NCI-H446 (cell line): ENCODE measurements at places on chromosomes 3 and 15.
A peak's percentile ranks its signal among the peaks of the same experiment; 100 is the strongest.

DNA sequence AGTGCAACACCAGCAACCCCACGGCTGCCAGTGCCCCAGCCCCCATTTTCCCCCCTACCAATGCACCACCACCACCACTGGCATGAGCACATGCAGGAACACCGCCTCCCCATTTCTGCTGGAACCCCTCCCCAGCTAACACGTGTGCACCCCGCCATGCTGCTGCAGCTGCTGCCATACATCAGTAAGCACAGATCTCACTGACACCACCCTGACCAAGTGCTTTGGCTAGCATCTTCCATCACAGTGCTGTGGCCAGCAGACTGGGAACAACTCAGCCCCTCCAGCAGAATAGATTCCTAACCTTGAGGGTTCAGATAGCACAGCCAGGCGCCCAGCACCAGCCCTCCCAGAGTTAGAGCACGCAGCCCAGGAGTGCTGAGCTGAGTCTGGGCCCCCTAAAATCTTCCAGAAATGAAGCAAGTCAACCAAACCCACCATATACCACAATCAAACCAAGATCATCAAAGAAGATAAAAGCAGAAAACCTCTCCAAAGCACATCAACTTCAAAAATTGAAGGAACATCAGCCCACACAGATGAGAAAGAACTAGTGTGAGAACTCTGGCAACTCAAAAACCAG, 81.2 kb upstream of the CDV3 start:
- no peak for DNase-seq

GRCh38 chr15:100468285-100468684, 60.5 kb downstream of the CERS3 start:
- no peak for DNase-seq

GRCh38 chr3:23254282-23254681, 51.2 kb downstream of the UBE2E2 start:
- DNase-seq = no peak

DNA sequence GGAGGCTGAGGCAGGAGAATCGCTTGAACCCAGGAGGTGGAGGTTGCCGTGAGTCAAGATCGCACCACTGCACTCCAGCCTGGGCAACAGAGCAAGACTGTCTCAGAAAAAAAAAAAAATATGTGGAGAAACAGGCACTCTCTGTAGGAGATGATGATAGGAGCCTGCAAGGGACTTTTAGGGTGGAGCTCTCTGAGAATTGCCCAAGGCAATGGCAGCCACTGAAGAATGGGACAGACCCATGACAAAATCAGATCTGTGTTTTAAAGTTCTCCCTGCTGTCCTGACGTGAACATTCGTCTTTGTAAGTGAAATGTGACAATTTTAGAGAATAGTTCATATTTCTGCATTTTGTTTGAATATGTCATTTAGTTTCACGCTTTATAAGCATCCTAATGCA, 50.2 kb downstream of the SOX2 start:
- DNase-seq = no peak

DNA sequence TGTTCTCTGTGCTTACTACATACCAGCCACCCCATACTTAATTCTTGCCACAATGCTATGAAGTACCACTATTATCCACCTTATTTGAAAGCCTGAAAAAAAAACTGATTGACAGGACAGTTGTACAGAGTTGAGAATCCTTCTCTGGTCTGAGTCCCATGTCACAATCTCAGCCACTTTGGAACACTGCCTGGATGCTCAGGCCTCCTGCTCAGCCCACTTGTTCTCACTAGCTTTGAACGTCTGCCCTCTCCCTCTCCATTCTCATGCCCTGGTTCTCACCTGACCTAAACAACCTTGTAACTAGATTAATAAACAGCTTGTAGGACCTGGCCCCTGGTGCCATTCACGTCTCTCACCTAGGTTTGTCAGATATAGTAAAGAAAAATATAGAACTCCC, 53.9 kb downstream of the TRIM69 start:
- no peak for DNase-seq

DNA sequence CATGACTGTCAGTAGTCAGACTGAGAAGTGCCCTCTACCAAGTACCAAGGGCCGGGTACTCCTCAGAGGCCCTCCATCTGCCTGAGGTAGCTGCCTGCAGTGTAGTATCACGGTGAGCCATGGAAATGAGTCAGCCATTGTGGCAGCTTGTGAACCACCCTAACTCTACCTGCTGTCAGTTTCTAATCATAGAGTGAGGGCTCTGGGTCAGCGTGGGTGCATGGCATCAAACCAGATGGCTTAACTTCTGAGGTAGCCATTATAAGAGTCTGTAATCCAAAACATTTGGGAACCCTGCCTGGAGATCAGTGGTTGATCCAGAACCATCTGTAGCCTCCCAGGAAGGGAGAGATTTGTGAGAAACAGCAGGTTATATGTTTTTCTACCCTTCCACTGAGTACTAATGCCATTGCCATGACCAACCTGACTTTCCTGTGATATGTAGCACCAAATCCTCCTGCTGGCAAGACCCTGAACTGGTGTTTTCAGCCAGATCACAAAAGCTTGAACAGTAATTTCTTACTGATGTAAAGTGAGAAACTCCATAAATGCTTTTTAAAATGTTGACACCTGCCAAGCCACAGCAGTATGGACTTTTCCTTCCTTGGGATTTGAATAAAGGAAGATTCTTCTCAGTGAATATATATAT, 38.9 kb downstream of the ABHD2 start:
- DNase-seq = peak; percentile 58

- no peak for DNase-seq
These were observed 230.7 kb downstream of the BBX start for GRCh38 chr3:107753494-107753893.

DNA sequence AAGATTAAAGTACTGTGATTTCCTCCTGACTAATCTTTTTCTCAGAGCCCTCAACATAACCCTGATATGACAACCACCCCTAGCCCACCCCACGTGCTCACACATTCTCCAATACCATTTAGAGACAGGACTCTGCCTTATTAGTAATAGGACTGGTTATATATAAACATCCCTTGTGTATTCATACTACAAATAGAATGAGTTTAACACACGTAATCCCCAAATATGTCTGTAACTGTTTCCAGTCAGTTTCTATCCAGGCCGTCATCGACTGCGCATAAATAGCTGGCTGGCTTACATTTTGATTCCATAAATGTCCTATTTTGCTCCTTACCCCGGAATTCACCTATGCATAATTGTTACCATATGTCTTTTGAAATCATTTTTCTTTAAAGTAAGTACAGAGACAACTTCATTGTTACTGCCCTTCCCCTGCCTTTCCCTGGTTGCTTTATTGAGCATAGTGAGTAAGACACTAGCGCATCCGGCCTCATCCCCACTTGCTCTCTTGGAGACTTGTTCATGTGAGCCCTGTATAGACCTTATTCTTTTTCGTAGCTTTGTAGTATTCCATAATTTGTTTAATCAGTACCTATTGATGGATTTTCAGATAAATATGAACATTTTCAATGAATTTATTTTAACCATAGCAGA, 3.5 kb upstream of the P2RY14 start:
- DNase-seq = no peak

GRCh38 chr3:14869917-14870782, 51.4 kb downstream of the FGD5 start:
- no peak for DNase-seq

DNA sequence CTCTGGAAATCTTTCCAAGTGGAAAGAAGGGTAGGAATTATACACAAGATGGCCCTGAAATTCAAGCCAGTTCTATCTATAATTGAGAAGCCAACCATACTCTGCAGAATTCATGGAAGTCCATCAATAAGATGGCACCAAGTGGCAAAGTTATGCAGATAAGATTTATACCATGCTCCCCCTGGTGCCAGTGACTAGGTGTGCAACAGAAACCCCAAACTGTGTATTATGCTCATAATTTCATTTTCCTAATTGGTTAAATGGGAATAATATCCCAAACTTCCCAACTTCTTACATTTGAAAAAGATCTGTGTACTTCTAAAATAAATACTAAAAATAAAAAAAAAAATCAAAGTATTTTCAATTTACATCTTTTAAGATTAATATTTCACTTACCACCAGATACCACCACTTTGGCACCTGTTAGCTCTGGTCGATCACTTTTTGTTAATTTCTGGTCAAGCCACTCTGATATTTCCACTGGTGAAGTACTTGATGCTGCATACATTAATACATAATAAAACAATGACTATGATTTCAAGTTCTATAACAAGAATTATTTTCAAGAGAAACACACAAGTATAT, 25.9 kb downstream of the ETFA start:
- peak; percentile 4 for DNase-seq

- no peak for DNase-seq
These were observed 105.7 kb upstream of the MCTP2 start for GRCh38 chr15:94125698-94126097.

GRCh38 chr15:96047255-96047931, 283.1 kb upstream of the NR2F2 start:
- no peak for DNase-seq

DNA sequence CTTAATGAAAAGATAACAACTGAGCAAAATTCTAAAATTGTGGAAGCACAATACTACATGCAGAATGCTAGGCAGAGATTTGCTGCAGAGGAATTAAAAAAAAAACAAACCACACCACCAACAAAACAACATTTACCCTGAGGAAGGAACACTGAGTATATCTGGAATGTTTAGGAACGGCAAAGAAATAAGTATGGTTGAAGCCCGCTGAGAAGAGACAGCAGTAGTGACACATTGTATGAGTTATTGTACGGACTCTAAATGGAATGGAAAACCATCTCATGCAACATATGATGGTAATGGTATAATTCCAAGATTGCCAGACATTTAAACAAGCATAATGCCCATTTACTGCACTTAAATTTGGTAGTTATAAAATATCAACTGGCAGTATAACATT, 568.2 kb upstream of the CCDC54 start:
- no peak for DNase-seq
